ENCODE measurements at places on chromosomes 7 and 10.

GRCh38 chr7:51665045-51665780, 348.6 kb upstream of the COBL start:
- no peak for DNase-seq

DNA sequence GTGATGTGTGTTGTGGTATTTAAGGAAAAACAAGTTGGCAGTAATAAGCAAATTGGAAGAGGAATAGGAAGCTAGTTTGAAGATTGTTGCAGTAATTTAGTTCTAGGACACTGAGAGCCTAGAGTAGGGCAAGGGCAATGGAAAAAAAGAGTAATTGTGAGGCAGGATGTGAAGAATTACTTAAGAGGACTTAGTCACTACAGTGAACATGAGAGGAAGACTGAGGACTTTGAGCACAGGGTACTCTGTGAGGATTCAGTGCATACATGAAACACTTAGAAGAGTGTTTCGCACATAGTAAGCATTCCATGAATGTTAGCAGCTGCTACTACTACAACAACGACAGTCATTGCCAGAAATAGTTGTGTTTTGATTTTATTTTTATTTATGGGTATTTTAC, 30.9 kb upstream of the DKK1 start:
- no peak for DNase-seq

DNA sequence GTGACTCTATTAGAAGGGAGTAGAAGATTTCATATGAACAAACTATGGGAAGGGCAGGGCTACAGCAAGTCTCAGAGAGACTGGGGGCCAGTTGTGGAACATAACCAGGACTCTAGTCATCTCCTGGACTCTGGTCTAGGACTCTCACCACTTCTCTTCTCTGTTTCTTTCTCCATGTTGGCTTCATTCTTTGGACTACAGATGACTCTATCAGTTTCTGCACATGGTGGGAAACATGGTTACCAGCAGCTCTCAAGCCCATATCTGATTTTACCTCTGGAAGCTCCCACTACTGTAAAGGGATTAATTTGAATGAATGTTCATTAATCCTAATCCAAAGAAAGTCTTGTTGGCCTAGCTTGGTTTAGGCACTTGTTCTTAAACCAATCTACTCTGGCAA, 84.7 kb downstream of the LRGUK start:
- no peak for DNase-seq

DNA sequence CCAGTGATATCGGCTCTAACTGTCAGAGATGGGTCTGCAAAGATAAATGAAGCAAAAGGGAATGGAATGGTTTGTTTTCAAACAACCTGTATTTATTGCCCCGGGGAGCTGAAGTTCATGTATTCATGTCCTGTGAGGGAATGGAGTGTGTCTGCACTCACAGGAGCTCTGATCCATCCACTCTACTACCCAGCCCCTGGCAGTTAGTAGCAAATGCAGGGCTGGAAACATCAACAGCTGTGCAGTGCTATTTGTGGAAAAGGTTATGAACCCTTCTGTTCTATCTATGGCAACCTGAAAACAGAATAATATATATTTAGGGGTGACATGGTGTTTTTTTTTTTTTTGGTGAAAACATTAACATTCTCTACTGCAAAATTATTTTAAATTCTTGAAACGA, 9.8 kb downstream of the AGR2 start:
- no peak for DNase-seq

DNA sequence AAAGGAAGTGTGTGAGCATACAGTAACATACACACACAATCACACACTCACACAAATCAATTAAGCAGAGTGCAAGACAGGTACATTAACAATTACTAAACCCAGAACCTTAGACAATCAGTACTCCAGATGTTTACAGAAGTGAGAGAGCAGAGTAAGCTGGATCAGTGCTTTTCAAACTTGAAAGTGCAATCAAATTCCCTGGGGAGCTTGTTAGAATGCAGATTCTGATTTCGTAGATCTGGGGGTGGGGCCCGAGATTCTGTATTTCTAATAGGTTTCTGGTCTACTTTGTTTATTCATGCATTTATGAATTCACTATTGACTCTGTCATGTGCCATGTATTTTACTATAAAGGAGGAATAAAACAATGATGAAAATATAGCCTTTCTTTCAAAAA, 179.6 kb upstream of the PHYHIPL start:
- DNase-seq, result no peak

DNA sequence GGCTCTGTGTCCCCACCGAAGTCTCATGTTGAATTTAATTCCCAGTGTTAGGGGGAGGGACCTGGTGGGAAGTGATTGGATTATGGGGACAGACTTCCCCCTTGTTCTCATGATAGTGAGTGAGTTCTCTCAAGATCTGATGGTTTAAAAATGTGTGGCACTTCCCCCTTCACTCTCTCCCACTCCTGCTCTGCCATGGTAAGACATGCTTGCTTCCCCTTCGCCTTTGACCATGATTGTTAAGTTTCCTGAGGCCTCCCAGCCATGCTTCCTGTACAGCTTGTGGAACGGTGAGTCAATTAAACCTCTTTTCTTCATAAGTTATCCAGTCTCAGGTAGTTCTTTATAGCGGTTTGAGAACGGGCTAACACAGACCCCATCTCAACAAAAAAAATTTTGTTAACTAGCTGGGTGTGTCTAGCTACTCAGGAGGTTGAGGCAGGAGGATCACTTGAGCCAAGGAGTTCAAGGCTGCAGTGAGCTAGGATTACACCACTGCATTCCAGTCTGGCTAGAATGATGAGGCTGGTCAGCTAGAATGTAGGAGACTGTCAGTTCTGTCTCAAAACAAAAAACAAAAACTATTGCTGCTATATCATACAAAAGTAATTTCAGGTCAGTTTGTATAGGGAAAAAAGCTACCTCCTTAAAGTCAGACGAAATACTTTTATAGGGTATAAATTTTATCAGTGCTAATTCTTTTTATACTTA, 57.7 kb downstream of the ATAD1 start:
- no peak for DNase-seq

- no peak for DNase-seq
Measured at GRCh38 chr10:78332012-78332411, 298.3 kb downstream of the RPS24 start.

DNA sequence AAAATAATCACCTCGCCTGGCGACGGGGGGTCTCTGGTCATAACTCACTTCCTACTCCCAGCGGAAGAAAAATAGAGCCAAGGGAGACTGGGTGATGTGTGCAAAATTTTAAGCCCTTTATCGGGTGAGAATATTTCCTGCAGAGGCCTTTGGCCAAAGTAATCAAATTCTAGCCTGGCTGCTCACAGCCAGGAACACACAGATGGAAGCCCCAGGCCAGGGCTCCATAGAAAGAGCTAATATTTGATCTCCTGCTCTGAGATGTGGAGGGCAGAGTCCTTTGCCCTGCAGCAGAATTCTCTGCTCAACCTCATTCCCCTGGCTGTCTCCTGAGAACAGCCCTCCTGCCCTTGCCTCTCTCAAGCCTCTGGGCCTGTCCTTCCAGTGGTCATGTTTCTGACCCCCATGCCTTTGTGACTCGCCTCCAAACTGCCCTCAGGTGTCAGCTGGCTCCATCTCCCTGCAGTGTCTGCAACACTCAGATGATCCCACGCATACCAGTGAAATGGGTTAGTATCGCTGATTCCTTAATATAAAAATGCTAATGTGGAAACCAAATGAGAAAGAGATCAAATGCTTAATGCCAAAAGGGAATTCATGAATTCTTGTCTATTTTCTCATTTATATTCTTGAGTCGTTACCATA, 34.5 kb downstream of the FRMD4A start:
- no peak for DNase-seq

- peak; percentile 72 for DNase-seq
Measured at GRCh38 chr7:74483402-74484336, 30.0 kb downstream of the GTF2IRD1 start.

- DNase-seq, result no peak
Measured at GRCh38 chr10:102113956-102114857, 6.0 kb downstream of the LDB1 start.

- no peak for DNase-seq
Measured at GRCh38 chr7:151630851-151631569, 111.3 kb upstream of the RHEB start.

- no peak for DNase-seq
Measured at GRCh38 chr10:130254243-130254642, 118.1 kb downstream of the GLRX3 start.

- DNase-seq, result no peak
Measured at GRCh38 chr10:75814014-75814413, 382.6 kb downstream of the LRMDA start.

DNA sequence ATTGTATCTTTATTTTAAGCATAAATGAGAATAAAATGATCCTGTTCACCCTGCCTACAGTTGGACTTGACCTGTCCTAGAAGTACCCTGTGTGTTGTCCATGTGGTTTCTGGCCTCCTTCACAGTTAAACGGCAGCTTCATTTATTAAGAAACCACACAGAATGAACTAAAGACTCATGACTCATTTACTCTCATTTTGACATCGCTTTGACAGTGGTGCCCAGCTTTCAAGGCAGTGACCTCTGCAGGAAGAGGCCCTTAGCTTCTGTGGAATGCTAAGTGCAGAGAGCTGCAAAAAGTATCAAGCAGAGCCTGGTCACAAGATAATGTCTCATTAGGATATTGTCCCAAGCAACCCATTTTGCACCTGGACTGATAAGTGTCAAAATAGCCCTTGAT, 93.4 kb downstream of the AVL9 start:
- DNase-seq, result no peak

- DNase-seq, result no peak
Measured at GRCh38 chr7:137634356-137634755, 212.4 kb downstream of the DGKI start.

- DNase-seq, result no peak
Measured at GRCh38 chr7:68109299-68109698, 1112.7 kb downstream of the TYW1 start.

- no peak for DNase-seq
Measured at GRCh38 chr10:100204370-100204769, 18.5 kb upstream of the ERLIN1 start.

DNA sequence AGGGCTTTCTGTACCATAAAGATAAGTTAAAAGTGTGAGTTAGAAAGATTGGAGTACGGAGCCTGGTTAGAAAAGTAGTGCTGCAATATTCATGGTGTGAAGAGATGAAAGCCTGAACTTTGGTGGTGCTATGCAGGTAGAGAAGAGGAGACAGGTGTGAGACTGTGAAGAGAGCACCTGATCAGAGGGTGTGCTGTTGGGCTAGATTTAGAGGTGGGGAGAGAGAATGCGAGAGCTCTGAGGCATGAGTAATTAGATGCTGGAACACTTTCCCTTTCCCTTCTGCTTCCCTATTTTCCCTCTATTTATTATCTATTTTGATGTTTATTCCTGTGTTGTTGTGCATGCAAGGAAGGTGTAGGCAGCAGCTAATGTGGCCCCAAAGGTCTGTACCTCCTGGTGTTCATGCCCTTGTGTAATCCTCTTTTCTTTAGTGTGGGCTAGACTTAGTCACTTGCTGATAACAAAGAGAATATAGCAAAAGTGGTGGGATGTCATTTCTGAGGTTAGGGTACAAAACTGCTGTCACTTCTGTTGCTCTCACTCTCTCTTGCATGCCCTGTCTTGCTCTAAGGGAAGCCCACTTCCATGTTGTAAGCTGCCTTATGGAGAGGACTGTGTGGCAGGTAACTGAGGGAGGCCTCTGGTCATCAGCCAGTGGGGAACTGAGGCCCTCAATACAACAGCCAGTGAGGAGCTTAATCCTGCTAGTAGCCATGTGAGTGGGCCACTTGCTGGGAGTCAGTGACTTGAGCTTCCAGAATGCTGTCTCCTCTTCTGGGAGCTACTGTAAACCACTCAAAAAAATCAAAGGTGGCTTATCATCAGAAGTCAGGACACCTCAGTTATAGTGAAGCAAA, 2.6 kb upstream of the ATXN7L1 start:
- no peak for DNase-seq

GRCh38 chr10:99906470-99906869, 103.3 kb downstream of the DNMBP start:
- DNase-seq, result no peak

DNA sequence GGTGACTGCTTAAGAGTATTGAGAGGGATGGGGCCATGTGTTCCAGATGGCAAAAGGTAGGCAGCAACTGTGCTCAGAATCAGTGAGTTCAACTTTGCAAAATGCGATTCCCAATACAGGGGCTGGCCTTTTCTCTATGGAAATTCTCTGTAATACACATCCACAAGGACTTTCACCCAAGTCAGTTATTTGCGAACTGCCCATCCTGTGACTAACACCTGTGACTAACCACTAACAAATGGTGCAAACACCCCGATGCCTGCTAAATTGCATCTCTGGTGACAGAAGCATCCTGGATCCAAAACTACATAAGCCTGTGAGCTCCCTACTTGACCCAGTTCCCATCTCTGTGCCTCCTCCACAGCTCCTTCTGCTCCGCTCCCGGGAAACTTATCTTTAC, 9.0 kb upstream of the CUZD1 start:
- DNase-seq, result no peak

DNA sequence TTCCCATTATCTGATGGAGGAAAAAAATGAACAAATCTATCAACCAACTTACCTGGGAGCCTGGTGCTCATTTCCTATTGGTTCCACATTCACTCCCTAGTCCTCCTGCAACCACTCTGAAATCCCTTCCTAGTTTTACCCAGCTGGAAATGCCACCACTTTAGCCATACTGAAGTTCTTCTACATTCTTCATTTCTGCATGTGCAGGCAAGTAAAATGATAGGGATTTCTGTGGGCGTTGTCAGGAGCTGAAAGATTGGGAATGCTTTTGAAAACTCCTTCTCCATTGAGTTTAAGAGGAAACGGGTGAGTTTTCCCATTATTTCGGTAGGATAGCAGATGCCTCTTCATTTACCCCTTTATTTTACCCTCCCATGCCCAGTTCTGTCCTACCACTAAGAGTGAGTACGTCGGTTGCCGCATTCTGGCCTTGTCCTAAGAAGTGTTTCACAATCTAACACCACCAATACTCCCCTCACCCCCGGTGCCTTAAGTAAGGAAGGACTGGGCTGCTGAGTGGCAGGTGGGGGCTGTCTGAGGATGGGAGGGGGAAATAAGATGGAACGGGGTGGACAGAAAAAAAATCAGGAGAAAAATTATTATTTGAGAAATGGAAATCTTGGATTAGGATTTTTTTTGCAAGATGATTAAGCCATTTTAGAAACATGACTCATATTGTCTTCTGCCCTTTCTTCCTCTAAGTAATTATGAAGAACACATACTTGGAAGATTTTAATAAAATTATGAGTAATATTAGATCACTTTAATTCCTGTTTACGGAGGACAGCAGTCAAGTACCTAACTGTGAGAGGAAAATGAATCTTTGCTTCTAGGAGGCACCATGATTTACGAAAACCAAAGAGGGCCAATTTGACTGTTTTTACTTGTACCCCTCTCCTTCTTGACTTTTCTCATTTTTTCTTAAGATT, 13.2 kb upstream of the TAS2R60 start:
- no peak for DNase-seq

GRCh38 chr10:75876710-75877109, 445.3 kb downstream of the LRMDA start:
- no peak for DNase-seq

- no peak for DNase-seq
Measured at GRCh38 chr10:76125900-76126299, 694.5 kb downstream of the LRMDA start.

DNA sequence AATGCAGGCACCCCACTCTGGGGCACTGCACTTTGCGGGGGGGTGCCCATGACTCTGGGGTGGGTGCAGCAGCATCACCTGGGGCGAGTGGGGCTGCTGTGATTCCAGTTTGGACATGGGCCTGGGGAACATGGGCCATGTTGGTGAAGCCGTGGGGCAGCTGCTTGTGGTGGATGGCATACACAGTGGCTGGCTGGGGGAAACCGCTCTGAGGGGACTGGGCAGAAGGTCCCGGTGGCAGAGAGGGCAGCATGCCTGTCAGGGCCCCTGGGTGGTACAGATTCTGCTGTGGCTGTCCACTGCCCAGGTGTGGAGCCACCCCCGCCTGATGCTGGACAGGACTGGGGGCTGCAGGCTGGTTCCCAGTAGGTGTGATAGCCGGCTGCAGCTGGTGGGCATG, 57.2 kb downstream of the LRRC72 start:
- DNase-seq, result no peak
